ENCODE measurements at places on chromosomes 11 and 22.

DNA sequence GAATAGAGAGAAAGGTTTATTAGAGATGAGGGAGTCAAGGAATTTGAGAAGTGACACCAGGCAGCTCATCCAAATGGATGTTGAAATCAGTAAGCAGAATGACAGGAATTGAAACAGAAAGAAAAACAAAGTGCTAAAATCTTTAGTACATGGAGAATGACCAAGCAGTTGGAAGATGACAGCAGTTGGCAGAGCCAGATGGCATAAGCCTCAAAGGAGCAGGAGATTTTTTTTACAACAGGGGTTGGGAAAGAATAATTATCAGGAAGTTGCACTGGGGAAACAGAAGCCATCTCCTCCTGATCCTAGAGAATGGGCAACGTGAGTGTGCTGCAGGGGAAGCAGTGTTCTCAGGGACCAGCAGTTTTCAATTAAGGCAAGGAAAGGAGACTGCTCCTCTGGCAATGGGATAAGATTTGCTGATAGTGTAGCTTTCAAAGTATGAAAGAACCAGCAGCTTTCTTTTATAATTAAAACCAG, 28.9 kb downstream of the RAB39A start:
- no peak for DNase-seq

DNA sequence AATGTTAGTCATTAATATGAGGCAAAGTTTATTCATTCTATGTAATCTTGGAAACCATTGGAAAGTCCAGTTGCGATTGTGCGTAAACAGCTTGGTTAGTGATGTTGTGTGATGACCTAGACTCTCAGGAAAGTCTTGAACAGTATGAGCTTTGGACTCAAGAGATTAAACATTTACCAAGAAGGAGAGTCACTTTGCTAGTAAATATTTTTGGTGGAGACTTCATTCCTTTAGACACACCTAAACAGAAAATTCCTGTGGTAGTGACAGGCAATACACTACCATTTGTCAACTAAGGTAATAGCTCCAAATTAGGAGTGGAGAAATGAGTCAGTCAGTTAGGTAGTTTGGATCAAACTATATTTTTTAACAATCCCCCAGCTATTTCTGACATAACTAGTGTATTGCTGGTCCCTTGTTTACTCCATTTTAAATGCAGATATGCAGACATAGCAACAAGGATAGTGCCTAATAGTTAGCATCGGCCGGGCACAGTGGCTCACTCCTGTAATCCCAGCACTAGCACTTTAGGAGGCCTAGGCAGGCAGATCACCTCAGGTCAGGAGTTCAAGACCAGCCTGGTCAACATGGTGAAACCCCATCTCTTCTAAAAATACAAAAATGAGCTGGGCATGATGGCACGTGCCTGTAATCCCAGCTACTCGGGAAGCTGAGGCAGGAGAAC, 89.3 kb downstream of the ARHGAP42 start:
- DNase-seq = peak; percentile 3

- no peak for DNase-seq
These were observed 81.5 kb upstream of the TP53AIP1 start for GRCh38 chr11:129023968-129024676.

DNA sequence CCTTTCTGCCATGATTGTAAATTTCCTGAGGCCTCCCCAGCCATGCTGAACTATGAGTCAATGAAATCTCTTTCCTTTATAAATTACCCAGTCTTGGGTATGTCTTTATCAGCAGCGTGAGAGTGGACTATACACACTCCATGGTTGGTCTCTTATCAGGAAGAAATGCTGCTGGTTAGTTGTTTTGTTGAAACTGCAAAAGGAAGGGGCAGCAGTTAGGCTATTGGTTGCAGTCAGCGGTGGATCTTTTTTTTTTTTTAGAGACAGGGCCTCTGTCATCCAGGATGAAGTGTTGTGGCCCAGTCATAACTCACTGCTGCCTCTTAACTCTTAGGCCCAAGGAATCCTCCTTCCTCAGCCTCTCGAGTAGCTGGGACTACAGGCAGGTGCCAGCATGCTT, 51.7 kb downstream of the HSD17B12 start:
- no peak for DNase-seq

DNA sequence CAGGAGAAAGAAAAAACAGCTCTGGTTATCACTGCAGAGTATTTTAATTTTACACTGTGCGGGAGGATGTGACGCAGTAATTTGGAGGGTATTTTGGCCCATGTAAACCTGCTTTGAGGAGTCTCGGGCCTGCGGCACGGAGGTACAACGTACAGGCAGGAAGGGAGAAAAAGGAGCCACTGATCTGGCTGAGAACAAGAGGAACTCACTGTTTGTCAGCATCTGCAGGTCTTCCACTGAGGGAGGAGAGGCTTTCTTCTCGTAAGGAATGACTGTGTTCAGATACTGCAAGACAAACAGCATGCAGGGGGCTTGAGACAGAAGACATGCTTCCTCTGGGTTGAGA, 44.0 kb downstream of the FEZ1 start:
- DNase-seq = no peak

DNA sequence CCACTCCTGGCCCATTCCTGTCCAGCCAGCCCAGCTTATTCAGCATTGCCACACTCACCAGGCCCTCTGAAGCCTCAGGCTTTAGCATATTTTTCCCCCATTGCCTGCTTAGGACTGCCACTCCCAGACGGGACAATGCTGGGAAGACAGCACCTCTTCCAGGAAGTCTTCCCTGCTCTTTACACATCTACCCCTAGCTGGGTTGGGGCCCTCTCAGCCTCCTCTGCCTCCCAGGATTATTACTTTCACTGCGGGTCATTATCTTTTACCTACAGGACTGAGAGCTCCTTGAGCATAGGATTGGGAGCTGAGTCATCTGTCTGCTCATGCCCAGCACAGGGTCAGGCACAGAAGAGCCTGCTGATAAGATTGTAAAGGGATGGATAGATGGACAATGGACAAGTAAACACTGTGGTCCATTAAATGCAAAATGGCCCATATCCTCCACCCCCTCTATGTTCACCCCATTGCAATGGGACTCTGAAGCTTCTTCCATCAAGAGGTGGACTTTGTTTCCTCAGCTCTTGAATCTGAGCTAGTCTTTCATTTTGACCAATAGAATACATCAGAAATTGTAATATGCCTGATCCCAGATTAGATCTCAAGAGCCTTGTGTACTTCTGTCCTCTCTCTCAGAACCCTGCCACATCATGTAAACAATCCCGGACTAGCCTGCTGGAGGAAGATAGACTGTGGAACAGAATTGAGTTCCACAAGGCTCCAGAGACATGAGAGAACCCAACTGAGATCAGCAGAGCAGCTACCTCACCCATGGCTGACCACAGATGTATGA, 32.0 kb upstream of the LRRC32 start:
- no peak for DNase-seq

GRCh38 chr11:65206441-65206841, 24.7 kb downstream of the CAPN1 start:
- DNase-seq = no peak

GRCh38 chr11:36558571-36559413, 9.0 kb upstream of the RAG1 start:
- DNase-seq = no peak

GRCh38 chr11:43774786-43775185, 94.2 kb downstream of the HSD17B12 start:
- no peak for DNase-seq

DNA sequence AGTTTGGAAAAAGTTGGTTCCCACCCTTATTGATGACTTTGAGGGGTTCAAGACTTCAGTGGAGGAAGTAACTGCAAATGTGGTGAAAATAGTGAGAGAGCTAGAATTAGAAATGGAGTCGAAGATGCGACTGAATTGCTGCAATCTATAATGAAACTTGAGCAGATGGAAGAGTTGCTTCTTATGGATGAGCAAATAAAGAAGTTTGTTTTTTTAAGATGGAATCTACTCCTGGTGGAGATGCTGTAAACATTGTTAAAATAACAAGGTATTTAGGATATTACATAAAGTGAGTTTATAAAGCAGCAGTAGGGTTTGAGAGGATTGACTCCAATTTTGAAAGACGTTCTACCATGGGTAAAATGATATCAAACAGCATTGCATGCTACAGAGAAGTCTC, 64.2 kb upstream of the GRK2 start:
- no peak for DNase-seq

DNA sequence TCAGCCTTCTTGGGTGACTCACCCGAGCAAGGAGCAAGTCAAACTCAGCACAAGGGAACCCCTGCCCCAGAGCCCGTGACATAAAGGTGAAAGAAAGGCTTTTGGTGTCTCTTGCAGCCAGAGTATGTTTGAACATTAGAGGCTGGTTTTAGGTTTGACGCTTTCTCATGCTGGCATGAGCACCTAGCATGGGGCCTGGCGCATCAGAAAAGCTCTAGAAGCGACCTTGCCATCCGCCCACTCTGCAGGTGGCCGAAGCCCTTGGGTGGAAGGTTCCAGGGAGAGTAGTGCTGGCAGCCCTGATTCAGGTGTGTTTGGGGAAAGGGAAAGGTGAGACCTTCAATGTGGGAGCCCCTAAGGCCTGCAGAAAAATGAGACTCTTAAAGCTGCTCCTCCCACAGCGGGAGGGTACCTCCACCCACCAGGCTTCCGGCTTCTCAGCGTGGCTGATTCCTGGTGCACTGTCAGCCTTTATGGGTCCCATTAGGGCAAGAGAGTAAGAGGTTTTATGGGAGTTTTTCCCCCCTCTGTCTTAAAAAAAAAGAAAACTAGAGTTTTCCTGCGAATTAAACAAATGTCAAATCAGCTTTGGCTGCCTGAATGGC, 88.4 kb downstream of the GRIK4 start:
- DNase-seq = no peak

GRCh38 chr11:29271616-29272015, 745.2 kb downstream of the KCNA4 start:
- no peak for DNase-seq

DNA sequence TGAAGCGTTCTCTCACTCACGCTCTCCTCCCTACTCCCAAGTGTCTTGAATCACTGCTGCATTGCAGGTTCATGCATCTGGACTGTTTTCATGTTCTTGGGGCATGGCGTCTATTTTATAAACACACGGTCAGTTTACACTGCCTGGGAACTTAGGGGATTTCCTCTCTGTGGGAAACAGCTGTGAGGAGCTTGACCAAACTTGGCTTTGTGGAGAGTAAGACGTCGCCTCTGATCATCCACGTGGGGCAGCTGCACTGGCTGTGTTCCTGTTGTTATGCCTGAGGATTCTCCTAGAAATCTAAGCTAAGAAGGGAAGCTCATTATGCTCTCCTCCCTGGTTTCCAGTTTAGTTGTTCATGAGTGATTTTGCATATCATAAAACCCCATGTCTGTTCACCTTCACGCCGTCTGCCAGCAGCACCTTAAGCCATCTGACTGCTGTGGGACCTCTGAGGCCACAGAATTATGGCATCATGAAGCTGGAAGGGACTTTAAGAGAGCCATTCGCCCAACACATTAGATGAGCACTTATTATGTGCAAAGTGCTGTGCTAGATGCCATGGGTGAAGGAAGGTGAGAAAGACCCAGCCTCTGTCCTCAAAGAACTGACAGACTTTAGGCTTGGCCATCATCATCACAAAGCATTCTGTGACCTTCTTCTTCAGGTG, 38.8 kb upstream of the POU2AF1 start:
- no peak for DNase-seq

DNA sequence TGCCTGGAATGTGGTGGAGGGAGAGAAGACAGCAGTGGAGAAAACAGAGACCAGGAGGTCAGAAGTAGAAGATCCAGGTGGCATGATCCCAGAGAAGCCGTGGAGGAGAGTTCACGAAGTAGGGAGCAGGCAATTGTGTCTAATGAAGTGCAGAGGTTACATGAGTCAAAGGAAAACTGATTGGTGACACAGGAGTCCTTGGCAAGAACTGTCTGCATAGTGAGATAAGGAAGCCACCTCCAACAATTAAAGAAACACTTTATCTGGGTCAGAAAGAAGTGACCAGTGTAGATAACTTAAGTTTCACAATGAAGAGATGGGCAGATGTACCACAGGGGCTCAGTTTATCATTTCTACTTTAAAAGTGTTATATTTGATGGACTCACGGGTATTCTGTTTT, 57.0 kb upstream of the PTH start:
- DNase-seq = no peak

- DNase-seq = peak; percentile 81
These were observed 40.6 kb downstream of the WEE1 start for GRCh38 chr11:9613830-9614762.

GRCh38 chr11:91947215-91947820, 277.3 kb upstream of the FAT3 start:
- DNase-seq = peak; percentile 3

DNA sequence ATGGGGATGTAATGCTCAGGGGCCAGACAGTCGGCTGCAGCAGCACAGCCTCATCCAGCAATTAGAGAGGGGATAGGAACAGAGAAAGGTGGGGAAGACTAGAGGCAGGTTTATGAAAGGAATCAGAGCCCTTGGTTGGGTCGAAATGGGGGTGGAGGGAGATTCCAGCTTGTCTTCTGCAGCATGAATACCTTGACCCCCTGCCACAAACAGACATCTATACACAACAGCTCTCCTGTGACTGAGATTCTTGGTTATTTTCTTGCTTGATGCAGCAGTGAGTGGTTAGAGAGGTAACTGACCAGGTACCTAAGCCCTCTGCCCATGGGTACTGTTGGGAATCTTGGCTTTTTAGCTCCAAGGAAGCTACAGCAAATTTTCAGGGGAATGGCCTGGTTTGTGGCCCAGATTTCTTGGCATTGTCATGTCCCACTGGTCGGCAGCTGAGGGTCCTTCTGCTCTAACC, at the start of gene TRIM49D1:
TRIM49D1 (minus strand) TSS at position 51 of the 466 bp plus-strand sequence. CDS start 4,535 bp downstream, outside the sequence.
- DNase-seq = no peak

DNA sequence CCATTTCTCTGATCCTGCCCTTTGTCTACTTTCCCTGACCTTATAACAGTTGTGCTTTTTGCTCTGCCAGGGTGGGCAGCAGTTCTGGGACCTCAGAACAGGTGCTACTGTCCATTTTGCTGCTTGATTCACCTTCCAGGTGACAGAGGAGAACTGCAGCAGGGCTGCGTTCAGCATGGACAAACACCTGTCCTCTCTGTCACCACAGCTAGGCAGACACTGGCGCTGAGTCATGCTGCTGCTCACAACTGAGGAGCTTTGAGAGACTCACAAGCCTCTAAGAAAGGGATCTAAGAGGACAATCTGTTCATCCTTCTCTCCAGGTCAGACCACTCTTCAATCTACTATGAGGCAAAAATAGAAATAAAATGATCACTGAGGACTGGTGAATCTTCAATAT, 1144.5 kb upstream of the CCDC90B start:
- DNase-seq = no peak

GRCh38 chr11:45374653-45375059, 88.5 kb upstream of the SYT13 start:
- no peak for DNase-seq

DNA sequence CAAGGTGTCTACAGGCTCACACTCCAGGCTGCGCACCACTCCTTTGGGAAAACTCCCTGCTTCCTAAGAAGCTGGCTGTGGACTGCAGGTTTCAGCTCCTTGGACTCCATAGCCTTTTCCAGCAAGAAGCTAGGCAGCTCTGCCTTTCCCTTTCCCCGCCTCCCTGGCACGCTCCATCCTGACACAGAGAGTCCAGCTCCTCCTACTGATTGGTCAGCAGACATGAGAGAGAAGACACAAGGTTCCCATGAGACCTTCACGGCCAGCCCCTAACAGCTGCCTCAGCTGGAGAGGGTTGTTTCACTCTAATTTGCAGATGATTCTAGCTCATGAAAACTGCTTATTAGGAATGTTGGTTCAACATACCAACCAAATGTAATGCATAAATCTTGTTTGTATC, 27.6 kb downstream of the TENM4 start:
- no peak for DNase-seq

- DNase-seq = no peak
These were observed 3.6 kb upstream of the LMO1 start for GRCh38 chr11:8267280-8267679.

GRCh38 chr22:29211066-29211465, 5.4 kb downstream of the EMID1 start:
- DNase-seq = no peak
